ENCODE measurements at places on chromosomes 5 and 9. TPM values are rescaled to one million over a fixed set of nuclear protein-coding genes. Genes with fewer than 3 reads are reported as not detected.

- no peak for DNase-seq
These were observed 10.4 kb downstream of the KIF12 start for GRCh38 chr9:114088571-114089170.

DNA sequence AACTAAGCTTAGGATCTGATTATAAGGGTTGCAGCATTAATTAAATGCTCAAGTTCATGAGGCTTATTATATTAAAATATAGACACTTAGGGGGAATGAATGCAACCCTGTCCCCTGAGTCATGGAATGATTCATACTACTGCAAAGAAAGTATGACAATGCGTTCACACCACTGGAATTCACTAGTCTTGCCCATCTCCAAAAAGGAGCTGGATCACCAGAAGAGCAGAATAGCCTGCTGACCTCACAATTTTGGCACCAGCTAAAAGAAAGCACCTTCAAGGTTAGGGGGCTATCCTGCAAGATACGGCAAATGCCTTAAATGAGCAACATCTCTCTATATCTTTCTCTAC, 32.0 kb upstream of the TMED7 start:
- no peak for DNase-seq

GRCh38 chr9:7676609-7677156, 122.9 kb downstream of the DMAC1 start:
- DNase-seq: no peak

- no peak for DNase-seq
These were observed 261.5 kb upstream of the PCSK5 start for GRCh38 chr9:75628952-75629351.

DNA sequence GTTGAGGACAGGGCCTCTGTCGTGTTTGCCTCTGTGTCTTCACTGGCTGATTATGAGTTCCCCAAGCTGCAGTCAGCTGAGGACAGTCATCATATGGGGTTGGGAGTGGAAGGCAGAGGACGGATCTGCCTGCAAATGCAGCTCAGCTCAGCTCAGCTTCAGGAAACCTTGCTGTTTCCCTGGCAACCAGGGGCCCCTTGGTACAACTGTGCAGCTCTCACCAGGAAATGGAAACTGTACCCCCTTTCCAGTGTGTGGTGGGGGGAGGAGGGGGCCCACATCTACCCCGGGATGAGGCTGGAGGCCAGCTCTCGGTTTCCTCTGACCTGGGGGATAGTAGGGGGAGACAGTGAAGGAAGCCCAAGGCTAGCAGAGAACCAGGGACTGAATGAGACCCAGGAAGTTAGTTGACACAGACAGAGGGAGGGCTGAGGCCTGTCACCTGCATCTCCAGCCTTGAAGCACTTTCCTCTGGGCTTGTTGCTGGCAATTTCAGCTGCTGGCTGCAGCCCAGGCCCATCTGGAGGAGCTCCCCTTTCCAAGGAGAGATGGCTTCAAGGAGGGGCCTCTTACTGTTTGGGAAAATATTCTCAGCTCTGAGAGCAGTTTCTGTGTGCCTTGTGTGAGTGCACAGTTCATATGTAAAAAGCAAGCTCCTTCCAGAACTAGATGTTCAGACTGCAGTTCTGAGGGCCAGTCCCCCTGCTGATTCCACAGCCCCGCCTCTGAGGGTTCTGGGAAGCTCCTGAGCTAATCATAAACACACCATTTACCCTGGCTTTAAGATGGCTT, 6.9 kb downstream of the ANXA6 start:
- peak; percentile 86 for DNase-seq

DNA sequence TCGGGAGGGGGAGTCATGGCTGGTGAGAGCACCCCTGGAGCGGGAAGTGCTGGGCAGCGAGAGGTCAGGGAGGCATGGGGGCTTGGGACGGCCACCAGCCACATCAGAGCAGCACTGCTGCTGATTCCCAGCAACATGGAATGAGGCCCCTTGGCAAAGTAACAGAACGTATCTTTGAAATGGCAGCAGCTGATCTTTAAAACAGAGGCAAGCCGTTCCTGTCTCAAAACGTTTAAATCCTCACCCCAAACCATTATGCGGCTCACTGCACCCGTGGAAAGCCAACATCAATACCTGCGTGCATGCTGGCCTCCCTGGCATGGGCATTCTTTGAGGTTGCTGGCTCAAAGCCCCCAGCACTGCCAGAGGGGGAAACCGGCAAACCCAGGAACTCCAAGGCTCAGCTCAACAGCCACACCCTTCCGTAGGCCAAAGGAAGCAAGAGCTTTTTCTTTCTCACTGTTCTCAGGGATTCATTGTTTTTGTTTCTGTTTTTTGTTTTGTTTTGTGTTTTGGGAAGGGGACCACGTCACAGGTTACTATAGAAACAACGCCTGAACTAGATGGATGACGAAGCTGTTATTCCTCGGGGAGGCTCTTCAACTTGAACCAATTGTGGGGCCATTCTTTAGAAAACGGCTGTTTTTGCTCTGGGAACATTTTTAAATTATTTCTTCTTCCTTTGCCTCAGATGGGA, 28.1 kb upstream of the OBP2B start:
- no peak for DNase-seq

DNA sequence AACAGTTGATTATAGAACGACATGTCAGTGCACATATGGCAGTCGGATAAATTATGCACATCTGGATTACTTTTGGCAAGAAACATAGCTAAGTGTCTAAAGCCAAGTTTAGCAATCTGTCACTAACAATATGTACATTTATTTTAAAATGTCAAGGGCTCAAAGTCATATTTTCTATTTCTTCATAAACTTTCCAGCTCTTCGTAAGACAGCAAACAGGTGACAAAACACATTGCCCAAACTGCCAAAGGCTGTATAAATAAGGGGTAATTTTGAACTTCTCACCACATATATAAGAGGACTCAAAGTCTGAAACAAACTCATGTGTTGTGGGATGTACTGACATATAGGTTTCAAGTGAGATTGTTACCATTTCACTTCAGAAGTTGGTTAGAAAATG, 237.2 kb downstream of the ARL15 start:
- DNase-seq: no peak

- DNase-seq: no peak
These were observed 256.2 kb downstream of the ARRDC3 start for GRCh38 chr5:91126888-91127287.

DNA sequence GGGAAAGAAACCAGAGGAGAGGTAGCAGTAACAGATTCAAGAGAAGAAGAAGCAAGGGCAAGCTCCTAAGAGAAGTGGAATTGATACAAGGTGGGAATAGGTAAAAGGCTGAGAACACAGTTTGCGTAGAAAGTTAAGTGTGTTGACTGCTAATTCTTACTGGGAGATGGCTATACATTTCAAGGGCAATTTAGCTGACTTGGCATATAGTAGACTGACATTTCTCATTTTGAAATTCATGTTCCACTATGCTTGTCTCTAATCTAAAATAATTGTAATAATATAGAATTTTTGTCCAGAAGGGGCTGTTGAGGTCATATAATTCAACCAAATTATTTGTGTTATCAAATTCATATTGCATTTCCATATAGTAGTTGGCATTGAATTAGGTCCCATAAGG, 144.0 kb downstream of the ATG10 start:
- no peak for DNase-seq

- DNase-seq: no peak
These were observed 44.6 kb upstream of the PIK3R1 start for GRCh38 chr5:68170826-68171558.

- DNase-seq: no peak
These were observed 10.3 kb downstream of the ACTL7B start for GRCh38 chr9:108845507-108845906.

- DNase-seq: no peak
These were observed 1.6 kb upstream of the DBN1 start for GRCh38 chr5:177474846-177475562.

- no peak for DNase-seq
These were observed 5.1 kb downstream of the AIF1L start for GRCh38 chr9:131101207-131101964.

GRCh38 chr9:127801955-127802575, 617 bp upstream of the FPGS start:
- no peak for DNase-seq

DNA sequence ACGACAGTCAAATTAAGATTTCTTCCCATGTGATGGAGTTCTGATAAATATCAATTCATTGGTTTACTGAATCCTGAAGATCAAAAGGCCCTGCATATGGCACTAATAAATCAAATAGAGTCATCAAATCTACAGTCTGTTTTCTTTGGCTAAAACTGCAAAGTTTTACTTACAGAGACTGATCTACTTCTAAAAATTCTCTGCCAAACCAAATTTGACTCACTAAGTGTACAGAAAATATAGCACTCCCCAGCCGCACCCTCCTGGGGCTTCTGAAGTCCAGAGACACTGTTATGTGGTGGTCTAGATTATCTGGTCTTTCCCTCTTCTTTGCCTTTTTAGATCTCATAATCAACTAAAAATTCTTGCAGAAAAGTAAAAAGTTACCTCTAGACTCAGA, 237.7 kb downstream of the MLLT3 start:
- DNase-seq: no peak

DNA sequence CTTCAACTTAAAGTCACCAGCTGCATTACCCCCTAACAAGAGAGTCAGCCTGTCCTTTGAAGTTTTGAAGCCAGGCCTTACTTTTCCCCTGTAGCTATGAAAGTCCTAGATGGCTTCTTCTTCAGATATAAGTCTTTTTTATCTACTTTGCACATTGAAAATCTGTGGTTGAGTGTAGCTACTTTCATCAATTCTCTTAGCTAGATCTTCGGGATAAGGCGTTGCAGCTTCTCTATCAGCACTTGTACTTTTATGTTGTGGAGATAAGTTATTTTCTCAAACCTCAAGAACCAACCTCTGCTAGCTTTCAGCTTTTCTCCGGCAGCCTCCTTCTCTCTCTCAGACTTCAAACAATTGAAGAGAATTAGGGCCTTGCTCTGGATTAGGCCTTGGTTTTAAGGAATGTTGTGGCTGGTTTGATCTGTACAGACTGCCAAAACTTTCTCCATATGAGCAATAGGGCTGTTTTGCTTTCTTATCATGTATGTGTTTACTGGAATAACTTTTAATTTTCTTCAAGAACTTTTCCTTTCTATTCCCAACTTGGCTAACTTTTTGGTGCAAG, 21.6 kb downstream of the CATSPER3 start:
- DNase-seq: no peak

DNA sequence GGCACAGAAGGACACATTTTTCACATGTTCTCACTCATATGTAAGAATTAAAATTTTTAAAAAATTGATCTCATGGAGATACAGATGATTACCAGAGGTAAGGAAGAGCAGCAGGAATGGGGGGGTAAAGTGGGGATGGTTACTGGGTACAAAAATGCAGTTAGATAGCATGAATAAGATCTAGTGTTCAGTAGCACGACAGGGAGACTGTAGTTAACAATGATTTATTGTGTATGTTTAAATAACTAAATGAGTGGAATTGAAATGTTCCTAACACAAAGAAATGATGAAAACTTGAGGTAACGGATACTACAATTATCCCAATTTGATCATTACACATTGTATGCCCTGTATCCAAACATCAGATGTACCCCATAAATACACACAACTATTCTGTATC, 15.2 kb upstream of the TGFBI start:
- no peak for DNase-seq

GRCh38 chr5:115470921-115471320, 73.7 kb downstream of the FEM1C start:
- no peak for DNase-seq

GRCh38 chr9:134966697-134967546, 49.2 kb upstream of the FCN1 start:
- no peak for DNase-seq

The OR1L4 gene
- not detected for total RNA-seq

The TNFSF8 gene
- total RNA-seq: 52.6 TPM

The CBY3 gene
- not detected for total RNA-seq

The ADCY2 gene
- not detected for total RNA-seq

The CDH9 gene
- not detected for total RNA-seq

The TSLP gene
- total RNA-seq: 0.18 TPM

The SH2D3C gene
- total RNA-seq: 77.5 TPM

Data from activated CD8-positive, alpha-beta T cell treated with anti-CD3 and anti-CD28 coated beads, Interleukin-2, amount 10 ng/mL, durations not matched to agents 7 days and 5 days (primary cell).